ENCODE measurements at places on chromosomes 1 and 21. TPM values are rescaled to one million over a fixed set of nuclear protein-coding genes. Genes with fewer than 3 reads are reported as not detected.

CD1D gene
- not detected for total RNA-seq

KISS1 gene
- total RNA-seq: not detected

SLC9A1 gene
- 14.8 TPM for total RNA-seq

- no peak for DNase-seq
Observed at GRCh38 chr1:62395291-62395690, 41.6 kb upstream of the USP1 start.

DNA sequence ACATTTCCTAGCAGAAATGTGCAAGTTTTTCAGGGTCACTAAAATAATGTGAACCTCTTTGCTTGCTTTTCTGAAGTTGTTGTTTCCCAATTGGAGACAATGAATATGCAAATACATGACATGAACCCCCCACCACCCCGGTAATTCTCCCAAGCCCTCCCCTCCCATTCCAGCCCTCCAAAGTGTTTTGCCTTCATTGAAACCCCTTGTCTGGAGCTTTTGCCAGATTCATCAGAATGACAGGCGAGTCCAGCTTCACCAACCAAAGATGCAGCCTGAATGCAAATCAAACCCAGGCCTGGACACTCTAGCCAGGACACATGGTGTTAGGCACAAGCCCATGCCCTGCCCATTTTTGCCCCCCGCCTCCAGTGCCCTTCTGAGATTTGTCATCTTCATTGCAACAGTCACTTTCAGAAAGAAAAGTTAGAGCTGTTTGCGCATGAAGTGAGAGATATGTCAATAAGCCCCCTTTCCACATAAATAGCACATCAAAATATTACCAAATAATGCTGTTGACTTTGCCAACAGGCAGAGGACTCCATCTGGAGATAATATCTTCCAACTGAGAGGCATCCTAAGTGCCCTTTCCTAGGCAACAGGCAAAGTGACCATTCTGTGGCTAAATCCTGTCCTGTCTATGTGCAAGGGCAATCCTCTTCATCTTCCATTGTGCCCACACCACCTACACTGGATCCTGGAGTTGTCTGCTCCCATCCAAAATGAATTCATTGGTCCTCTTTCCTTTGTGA lies 145.6 kb upstream of the NFIA start:
- no peak for DNase-seq

DNA sequence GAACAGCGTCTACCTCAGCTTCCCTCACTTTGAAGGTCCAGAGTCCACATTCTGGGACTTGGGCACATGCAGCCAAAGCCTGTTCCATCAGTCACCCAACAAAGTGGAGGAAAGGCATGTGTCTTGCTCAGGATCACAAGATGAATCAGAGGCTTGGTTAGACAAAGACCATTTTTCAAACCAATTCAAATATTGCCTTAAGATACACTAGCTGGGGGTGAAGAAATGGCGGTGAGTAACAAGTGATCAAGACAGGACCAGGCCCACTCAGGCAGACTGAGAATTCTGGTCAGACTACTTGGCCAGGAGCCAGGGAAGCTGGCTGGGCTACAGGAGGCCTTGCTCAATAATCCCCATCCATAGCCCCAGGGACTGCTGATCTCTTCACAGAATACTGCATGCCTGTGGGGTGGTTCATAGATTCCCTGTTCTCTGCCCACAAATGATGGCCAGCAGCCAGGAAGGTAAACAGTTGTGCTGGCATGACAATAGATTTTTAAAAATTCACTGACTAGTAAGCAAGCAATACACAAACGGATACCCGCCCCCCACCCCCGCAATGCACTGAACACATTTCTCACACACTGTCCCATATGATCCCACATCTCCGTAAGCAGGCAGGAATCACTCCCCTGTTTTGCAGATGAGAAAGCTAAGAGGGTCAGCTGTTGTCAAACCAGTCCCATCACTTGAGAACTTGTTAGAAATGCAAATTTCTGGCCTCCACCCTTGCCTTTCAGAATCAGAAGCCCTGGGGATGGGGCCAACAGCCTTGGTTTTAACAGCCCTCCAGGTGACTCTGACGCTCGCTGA lies 27.2 kb downstream of the ERI3 start:
- DNase-seq: no peak

DNA sequence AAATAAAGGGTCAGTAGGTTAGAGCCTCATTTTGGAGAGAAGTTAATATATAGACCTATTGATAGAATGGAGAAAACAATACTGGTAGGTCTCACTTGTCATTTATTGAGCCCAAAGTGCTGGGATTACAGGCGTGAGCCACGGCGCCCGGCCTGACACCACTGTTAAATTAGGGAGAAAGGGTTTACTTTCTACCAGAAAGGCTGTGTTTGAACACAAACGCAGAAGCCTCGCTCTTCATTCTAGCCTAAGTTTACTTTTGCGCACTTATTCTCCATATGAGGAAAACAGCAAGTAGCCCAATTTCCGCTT lies 710 bp upstream of the PRPF3 start:
- DNase-seq: no peak

DNA sequence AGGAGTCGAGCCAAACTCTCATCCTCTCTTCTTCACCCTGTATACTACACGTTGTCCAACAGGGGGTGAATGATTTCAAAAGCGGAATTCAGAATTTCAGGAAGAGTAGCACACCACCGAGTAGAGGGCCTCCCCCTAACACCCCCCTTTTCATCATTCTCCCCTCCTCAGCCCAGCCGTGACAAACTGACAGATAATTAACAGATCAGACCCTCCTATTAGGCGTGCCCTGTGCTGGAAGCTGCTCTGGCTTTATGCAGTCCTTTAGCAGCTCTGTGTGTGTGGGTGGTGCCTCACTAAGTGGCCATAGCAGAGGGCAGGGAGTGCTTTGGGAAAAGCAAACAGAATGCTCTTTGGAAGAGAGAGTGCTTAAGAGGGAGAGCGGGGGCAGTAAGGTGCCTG lies 44.3 kb downstream of the PEX14 start:
- DNase-seq: no peak

- no peak for DNase-seq
Observed at GRCh38 chr1:118137900-118138299, 47.1 kb downstream of the SPAG17 start.
